ENCODE measurements at places on chromosomes 12 and 14.

DNA sequence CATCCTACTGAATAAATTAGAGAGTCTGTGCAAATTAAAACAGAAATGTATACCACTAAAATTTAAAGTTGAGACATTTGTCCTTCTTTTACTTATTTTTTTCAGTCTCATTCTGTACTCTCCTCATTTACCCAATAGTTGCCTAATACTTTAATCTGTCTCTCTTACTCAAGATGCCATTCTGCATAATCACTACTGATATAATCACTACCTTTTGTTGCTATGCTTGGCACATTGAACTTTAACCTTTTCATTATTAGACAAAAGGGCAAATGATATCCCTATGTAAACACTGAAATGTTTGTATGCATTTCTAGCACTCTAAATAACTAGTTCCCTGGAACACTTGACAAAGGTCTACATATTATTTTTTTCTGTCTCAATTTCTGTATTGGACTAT lies 1108.3 kb upstream of the FLRT2 start:
- no peak for DNase-seq

DNA sequence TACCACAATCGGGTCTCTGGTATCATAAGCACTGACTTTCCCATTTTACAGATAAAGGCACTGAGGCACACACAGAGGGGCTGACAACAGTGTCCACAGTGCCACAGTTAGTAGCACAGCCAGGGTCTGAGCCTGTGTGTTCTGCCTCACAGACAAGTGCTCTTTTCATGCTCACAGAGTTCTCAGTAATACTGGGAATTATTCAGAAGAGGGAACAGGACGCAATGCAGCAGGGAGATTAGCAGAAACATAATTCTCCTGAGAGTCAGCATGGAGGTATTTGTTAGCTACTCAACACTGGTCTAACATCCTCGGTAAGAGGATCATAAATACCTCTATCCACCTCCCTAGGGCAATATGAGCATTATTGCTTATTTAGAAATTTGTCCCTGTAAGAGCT lies 219.3 kb upstream of the EEA1 start:
- no peak for DNase-seq

GRCh38 chr12:56338308-56339157 lies at the start of gene IL23A:
Gene IL23A, plus strand, starts transcription at chr12:56338884. Its CDS starts 161 bp downstream, at chr12:56339045.
- peak; percentile 87 for DNase-seq

GRCh38 chr14:69619012-69619411 lies 7.6 kb downstream of the SUSD6 start:
- DNase-seq = no peak

GRCh38 chr12:5792343-5792742 lies 152.7 kb downstream of the ANO2 start:
- no peak for DNase-seq

- no peak for DNase-seq
Measured at GRCh38 chr14:88852632-88853031, 28.2 kb downstream of the TTC8 start.

- DNase-seq = no peak
Measured at GRCh38 chr12:47868552-47869031, 36.2 kb downstream of the VDR start.

GRCh38 chr14:105305345-105305744 lies 4.5 kb upstream of the BRF1 start:
- no peak for DNase-seq

GRCh38 chr12:116484807-116485206 lies 74.4 kb upstream of the MAP1LC3B2 start:
- no peak for DNase-seq

DNA sequence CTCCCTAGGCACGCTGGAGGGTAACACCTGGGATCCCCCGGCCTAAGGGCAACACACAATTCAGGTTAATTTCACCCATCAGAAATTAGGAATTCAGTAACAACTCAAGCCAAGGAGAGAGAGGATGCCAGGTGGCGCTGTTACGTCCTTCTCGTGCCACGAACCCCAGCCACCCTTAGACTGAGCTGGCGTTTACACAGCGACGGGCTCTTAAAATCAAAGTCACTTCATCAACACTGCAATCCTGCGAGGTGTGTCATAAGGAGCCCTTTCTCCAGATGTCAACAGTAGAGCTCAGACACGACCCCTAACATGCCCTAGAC lies 110.6 kb upstream of the TMEM132D start:
- DNase-seq = no peak

GRCh38 chr12:31309279-31309678 lies 16.7 kb downstream of the SINHCAF start:
- DNase-seq = no peak

DNA sequence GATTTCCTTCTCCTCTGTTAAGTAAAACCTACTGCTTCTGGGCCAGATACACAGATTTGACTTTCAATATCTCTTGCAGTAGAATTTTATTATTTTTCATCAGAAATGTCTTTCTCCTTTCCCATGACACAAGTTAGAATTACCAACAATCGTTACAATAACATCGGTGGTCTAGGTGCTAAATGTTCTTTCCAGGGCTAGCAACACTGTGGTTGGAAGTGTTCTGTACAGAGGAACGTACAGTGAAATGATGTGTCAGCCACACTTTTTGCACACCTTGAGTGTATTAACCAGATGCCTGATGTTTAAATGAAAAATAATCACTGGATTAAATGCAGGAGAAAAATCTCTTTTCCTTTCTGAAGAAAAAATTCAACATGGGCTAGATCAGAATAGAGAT lies 27.7 kb upstream of the KLRD1 start:
- DNase-seq = no peak

- no peak for DNase-seq
Measured at GRCh38 chr12:4331221-4331620, 10.2 kb downstream of the TIGAR start.
